Renal cortical epithelial cell (primary cell): ENCODE measurements at places on chromosomes 7 and 10. TPM values are rescaled to one million over a fixed set of nuclear protein-coding genes. Genes with fewer than 3 reads are reported as not detected.

GRCh38 chr10:119834188-119834587 is 38.5 kb downstream of the MCMBP start:
- DNase-seq = no peak

DNA sequence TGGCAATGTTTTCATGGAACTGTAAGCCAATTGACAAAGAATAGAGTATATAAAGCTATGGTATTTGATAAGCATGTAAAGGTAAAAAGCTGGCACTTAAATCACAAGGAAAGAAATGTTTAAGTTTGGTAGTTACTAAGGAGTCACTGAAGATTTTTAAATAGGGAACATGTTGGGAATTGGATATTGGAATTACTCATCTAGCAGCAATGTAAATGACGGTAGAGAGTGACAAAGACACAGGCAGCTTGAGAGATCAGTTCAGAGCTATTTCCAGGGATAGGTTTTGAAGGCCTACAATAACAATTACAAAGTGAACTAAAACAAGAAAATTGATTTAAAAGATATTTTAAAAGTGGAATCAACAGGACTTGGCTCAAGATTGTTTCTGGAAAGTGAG is 36.8 kb downstream of the SP8 start:
- DNase-seq = no peak

GRCh38 chr10:78319841-78320240 is 286.2 kb downstream of the RPS24 start:
- no peak for DNase-seq

DNA sequence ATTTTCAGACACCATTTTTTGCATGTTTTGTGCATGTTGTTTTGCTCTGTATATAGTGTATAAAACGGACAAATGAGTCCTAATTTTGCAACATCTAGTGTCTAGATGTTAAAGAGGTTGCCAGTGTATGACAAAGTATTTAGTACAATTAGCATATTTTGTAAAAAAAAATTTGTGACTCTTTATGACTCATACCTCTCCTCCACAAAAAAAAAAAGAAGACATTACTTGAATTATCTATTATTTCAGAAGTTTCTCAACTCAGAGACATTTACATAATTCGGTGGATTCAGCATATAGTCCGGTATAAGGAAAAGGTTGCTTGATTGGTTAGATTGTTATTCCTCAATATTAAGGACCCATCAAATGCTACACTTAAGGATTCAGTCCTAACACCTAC is 26.0 kb downstream of the NUP42 start:
- no peak for DNase-seq

DNA sequence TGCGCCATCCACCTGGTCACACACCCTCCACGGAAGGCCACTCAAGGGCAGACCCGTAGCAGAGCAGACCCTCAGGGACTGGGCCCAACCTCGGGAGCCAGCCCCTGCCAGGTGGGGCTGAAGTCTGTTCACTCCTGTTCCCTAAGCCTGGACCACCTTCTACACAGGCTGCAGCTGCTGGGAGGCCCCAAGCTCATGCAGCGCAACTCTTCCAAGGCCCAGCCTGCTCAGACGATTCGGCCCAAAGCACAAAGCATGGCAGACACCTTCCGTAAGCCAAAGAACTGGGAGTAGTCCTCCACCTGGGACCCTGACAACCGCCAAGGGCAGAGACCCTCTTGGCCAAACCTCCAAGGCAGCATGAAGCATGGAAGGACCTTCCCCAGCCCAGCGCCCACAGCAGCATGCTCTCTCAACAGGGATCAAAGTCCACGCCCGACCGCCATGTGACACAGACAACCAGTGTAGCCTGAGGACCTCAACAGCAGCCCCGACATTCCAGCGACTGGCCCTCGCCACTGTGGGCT is 11.5 kb downstream of the SHH start:
- DNase-seq = no peak

DNA sequence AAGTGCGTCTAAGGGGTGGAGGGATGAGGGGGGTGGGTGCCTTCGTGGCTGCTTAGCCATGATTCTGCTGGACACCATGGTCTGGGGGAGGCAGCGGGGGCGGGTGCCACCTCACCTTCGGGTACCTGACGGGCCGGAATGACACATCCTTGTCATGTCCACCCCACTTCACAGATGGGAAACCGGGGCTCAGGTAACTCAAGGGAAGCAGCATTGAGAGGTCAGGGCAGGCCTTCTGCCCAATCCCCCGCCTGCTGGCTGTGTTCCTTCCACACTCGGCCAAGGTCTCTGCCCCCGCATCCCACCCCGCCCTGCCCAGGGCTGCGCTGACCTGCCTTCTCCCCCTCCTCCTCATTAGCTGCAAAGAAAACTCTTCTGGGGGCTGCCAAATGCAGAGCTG is 598.0 kb downstream of the PTPRN2 start:
- DNase-seq = no peak

- DNase-seq = no peak
Measured at GRCh38 chr7:28703037-28703765, 254.9 kb downstream of the TRIL start.

DNA sequence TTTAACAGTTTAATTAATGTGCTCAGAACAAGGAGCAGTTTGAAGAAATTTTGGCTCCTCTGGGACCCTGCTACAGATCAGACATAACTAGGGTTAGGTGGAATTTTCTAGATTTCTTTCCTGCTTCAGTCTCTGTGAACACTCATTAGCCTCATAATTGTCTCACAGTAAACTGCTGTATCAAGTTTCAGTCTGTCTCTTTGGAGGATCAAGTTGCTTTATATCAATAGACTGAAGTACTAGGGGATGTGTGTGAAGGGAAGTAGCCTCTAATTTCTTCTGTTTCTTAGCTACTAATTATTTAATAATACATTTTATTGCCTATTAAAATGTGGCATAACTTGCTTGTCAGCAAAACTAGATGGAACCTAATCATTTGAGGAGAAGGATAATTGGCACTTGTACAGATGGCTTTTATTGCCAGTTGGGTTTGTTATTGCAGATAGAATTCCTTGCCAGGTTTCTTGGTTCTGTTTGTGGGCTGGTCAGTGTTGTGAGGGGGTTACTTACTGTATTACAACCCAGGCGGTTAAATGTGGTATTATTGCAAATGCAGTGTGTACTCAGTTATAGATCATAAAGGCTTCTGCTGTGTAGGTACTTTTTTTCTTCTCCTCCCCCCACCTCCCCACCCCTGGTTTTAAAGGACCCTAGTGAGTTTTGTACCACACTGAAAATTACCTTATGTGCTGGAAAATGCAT is 758.0 kb downstream of the AUTS2 start:
- no peak for DNase-seq

DNA sequence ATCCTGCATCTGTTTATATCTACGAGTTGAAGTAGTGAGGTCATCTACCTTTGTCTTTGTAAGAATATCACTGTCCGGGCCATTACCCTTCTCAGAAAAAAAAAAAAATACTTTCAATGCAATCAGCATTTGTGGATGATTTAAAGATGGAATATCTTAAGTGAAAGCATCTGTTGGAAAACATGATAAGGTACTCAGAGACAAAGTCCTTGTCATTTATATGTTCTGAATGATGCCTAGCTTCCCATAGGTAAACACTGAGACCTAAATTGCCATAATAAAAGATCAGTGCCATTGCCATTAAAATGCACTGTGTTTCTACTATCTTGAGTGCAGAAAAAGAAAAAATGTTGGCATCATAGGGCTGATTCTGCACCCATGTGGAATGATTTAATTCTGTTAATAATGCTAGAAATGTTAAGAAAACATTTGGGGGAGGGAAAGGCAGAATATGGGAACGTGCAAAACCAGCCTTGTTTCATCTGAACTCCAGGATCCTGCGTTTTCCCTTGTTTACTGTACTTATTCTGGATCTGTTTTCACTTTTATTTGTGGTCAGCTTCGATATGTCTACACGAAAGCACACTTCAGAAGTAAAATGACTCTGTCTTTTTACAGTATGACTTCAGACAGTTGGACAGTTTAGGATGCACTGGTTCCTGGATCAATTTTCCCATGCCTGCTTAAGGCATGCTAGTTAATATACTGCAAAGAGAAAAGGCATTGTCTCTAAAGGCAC is 669.8 kb downstream of the SUGCT start:
- no peak for DNase-seq

- DNase-seq = peak; percentile 74
Measured at GRCh38 chr7:151113344-151114150, 27.3 kb downstream of the AGAP3 start.

Gene KBTBD2
- 52.5 and 76.1 TPM in 2 replicates for total RNA-seq

Gene TLL2
- total RNA-seq = 14.1 and 21.4 TPM in 2 replicates

Gene SPAG6
- 0.70 TPM in 1 of 2 replicates, not detected in the other for total RNA-seq

Gene HOXA6
- 2.8 and 22.0 TPM in 2 replicates for total RNA-seq

Gene PRLHR
- total RNA-seq = not detected in 2 replicates

Gene GIMAP5
- total RNA-seq = 0.20 and 0.35 TPM in 2 replicates

Gene PITRM1
- total RNA-seq = 46.5 and 76.5 TPM in 2 replicates
